ENCODE measurements at places on chromosomes 4 and X. TPM values are rescaled to one million over a fixed set of nuclear protein-coding genes. Genes with fewer than 3 reads are reported as not detected.

Gene AFAP1
- total RNA-seq, result 12.0 TPM

Gene SATL1
- total RNA-seq, result not detected

Gene DCAF12L2
- total RNA-seq, result not detected

Gene FAM241A
- total RNA-seq, result 4.4 TPM

Gene WWC2
- 7.9 TPM for total RNA-seq

Gene DMRTC1
- total RNA-seq, result not detected

Gene ARAP2
- total RNA-seq, result 62.4 TPM

Gene POU4F2
- total RNA-seq, result not detected

Gene SPIN2A
- total RNA-seq, result not detected

DNA sequence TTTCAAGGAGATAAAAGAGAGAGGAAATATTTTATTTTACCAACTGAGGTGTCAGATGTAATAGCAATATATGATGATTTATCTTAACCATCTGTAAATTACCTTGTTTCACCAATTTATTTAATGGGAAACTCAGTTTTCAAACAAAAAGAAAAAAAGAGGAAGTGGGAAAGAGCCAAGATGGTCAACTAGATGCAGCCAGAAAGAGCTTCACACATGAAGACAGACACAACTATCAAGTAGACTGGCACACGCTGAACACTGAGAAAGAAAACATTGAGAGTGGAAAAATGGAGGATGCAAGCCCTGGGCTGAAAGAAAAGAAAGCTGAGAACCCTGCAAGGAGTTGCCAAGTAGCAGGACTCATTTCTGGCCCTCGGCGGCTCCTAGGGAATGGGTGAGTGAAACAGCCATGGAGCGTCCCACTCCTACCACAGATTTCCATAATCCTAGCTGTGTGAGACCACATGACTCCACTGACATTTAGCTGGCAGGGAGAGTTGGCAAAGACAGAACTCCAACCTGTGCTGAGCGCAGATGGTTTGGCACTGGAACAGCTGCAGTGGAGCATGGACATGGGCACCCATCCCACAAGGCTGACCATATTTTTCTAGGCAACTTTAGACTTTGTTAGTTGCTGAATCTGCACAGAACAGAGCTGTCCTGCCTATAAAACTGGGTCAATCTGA, 409.3 kb downstream of the FAM47B start:
- no peak overlapping the region for H3K27ac ChIP-seq
- no peaks in the 10 kb centered on the region for H3K27me3 ChIP-seq
- DNase-seq, result no peak
- no peaks in the 10 kb centered on the region for H3K4me1 ChIP-seq
- no peaks in the 10 kb centered on the region for H3K36me3 ChIP-seq

DNA sequence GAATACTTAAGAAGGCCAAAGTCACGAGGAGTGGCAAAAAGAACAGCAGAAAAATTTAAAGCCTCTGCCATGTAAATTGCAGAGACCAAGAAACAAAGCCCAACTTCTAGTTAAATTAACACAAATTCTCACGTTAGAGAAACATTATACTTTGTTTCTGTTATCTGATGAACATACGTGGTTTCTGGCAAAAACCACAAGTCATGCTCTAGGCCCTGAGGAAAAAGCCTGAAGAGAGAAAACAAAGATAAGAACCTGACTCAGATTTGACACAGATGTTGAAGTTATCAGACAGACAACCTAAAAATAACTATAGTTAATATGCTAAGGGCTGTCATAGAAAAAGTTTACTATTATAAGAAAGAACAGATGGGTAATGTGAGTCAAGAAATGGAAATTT, 149.1 kb upstream of the PCDH10 start:
- H3K4me1 ChIP-seq, result no peaks in the 10 kb centered on the region
- H3K36me3 ChIP-seq, result no peaks in the 10 kb centered on the region
- no peak overlapping the region for H3K4me3 ChIP-seq
- no peak overlapping the region for H3K27ac ChIP-seq

GRCh38 chrX:40245488-40246071, 147.8 kb upstream of the BCOR start:
- DNase-seq, result no peak
- H3K36me3 ChIP-seq, result no peaks in the 10 kb centered on the region

DNA sequence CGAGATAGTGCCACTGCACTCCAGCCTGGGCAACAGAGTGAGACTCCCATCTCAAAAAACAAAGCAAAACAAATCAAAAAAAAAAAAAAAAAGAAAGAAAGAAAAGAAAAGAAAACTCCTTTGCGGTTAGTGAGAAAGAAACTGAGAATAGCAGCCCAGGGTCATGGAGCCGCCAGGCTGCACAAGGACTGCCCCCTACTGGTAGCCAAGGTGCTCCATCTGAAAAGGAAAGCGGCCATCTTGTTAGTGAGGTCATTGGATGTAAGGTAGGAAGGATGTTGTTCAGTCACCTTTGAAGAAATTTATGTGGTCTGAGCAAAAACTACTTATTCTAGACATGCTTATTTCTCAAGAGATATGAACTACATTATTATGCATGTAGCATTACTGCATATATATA, 660.6 kb upstream of the TENM3 start:
- no peak overlapping the region for H3K4me3 ChIP-seq
- H3K36me3 ChIP-seq, result no peaks in the 10 kb centered on the region
- H3K27ac ChIP-seq, result no peak overlapping the region
- DNase-seq, result no peak

- H3K4me1 ChIP-seq, result no peaks in the 10 kb centered on the region
- no peaks in the 10 kb centered on the region for H3K36me3 ChIP-seq
- H3K27me3 ChIP-seq, result no peaks in the 10 kb centered on the region
- DNase-seq, result no peak
These were observed 87.3 kb downstream of the GPR143 start for GRCh38 chrX:9678215-9678965.

DNA sequence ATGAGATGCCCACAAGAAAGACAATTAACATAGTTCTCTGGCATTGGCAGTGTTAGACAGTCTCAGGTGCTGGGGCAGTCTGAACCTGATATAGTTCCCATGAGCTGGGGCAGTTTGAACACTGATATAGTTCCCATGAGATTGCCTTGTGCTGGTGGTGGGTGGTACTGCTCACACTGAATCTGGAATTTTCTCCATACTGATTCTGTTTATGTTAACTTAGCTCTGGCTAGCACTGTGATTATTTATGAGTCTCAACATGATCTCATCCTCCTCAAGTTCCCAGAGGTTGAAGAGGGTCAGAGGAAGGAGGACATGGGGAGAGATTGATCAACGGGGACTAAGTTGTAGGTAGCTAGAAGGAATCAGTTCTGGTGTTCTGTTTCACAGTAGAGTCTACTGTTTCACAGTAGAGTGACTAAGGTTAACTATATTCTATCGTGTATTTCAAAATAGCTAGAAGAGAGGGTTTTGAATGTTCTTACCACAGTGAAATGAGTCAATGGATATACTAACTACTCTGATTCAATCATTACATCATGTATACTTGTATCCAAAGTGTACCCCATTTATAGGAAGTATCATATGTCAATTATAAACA, 379.9 kb downstream of the ADAM29 start:
- no peak for DNase-seq
- H3K27ac ChIP-seq, result no peak overlapping the region
- no peaks in the 10 kb centered on the region for H3K27me3 ChIP-seq
- no peak overlapping the region for H3K4me3 ChIP-seq

DNA sequence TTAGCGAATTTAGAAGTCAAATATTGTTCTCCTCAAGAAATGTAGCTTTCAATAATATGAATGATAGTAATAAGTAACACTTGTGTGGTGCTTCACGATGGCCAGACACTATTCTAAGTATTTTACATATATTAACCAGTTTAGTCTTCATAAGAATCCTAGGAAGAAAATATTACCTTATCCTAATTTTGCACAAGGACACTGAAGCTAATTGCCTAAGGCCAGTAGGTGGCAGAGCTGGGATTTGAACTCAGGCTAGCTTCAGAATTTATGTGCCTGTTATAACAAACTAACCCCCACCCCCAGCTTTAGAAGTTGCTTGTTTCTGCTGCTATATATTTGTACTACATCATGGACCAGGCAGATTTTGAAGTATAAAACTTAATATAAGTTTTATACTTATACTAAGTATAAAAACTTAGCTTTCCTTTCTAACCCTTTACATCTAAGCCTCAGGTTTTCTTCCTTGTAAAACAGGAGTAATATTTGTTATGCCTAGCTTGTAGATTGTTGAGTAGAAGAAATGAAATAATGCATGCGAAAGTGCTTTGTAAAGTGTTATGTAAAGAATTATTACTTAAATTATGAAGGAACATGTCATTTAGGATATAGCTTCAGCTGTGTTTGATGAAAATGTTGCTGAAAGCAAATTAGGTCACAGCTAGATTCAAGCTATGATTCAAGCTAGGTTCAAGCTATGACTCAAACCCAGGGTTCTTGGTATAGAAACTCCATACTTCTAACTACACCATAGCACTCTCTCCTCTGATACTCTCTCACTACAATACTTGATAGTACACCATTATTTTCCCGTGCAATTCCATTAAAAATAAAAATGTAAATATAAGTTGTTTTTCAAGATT, 4.2 kb upstream of the CDS1 start:
- no peak overlapping the region for H3K4me3 ChIP-seq
- H3K4me1 ChIP-seq, result peaks cover 5% of the 10 kb centered on the region
- no peak for DNase-seq
- no peak overlapping the region for H3K27ac ChIP-seq
- no peaks in the 10 kb centered on the region for H3K36me3 ChIP-seq

DNA sequence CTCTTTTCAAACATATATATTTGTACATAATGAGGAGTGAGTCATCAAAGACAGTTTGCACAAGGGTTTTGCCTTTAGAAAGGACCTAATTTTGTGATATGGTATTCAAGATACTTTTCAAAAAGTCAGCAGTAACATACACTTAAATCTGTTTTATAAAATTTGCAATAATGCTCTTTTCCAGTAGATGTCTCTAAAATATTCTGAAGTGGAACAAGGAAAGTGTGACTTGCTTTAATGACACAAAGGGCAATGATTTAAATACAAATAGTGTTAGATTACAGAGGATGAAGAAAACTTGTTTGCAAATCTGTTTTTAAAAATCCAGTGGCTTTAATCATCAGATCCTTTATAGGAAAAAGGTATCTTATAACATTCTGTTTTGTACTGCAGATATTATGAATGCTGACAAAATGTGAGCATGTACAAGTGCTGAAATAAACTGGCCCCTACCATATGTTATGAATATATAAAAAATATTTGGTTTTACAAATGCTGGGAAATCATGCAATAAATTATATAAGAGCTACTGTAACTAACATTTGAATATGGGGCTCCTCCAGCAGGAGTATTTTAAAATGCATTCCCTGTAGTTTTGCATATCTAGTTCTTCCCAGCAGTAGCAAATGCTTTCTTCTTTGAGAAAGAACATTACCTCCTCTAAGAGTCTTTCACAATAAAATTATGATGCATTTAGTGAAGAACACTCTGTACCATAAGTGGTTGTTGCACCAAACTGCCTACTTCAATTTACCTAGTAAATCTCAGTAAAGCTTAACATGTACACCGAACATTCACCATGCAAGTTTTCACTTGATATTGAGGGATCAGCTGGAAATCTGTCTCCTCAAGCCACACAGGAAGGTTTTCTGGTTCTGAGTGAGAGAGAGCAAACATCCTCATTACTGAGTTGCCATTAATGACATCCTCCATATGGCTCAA, 20.2 kb downstream of the MMRN1 start:
- H3K4me1 ChIP-seq, result no peaks in the 10 kb centered on the region
- no peak overlapping the region for H3K4me3 ChIP-seq
- H3K36me3 ChIP-seq, result no peaks in the 10 kb centered on the region
- H3K27ac ChIP-seq, result no peak overlapping the region
- no peaks in the 10 kb centered on the region for H3K27me3 ChIP-seq
- DNase-seq, result no peak

- peaks cover 8% of the 10 kb centered on the region for H3K4me1 ChIP-seq
- H3K27me3 ChIP-seq, result no peaks in the 10 kb centered on the region
- H3K27ac ChIP-seq, result peak overlapping the region; percentile 83
- H3K4me3 ChIP-seq, result no peak overlapping the region
- H3K36me3 ChIP-seq, result peaks cover 12% of the 10 kb centered on the region
- DNase-seq, result no peak
These were observed 38.4 kb downstream of the HTT start for GRCh38 chr4:3112609-3113469.

DNA sequence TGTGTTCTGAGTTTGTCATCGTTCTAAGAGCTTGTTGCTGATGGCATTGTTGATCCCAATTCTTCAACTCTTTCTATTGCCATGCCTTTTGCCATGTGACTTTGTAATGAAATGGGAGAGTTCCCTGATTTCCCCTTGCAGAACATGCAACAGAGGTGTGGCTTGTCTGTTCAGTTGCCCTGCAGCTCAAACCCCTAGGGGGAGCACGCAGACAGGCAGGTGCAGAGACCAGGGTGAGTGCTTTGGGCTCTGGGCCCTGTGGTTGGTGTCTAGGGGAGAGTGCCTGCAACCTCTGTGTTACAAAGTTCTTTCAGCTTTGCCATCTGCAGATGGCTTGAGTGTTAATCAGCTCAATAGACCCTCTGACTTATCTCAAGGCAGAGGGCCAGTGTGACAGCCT, 332.7 kb downstream of the MID1IP1 start:
- no peak overlapping the region for H3K27ac ChIP-seq
- H3K27me3 ChIP-seq, result no peaks in the 10 kb centered on the region
- no peak overlapping the region for H3K4me3 ChIP-seq
- H3K4me1 ChIP-seq, result no peaks in the 10 kb centered on the region
- no peak for DNase-seq
- no peaks in the 10 kb centered on the region for H3K36me3 ChIP-seq

DNA sequence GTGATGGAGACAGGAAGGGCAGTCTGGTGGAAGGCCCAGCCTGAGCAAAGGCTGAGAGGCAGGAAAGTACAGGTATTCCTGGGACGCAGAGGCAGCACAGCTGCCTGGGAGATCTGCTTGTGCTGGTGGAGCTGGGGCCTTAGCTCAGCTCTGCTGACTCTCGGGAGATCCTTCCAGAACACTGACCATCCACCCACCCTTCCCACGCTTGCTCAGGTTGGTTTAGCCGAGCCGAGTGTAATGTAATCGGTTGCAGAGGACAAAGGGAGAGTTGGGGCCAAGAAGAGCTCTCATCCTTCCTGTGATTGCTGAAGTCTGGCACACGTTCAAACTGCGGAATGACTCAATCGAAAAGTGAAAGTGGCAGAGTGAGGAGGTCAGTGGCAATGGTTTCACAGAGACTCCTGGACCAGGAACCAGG, 43.1 kb upstream of the GPR78 start:
- H3K36me3 ChIP-seq, result no peaks in the 10 kb centered on the region
- peak overlapping the region; percentile 13 for H3K27ac ChIP-seq
- DNase-seq, result no peak
- no peaks in the 10 kb centered on the region for H3K27me3 ChIP-seq
- H3K4me1 ChIP-seq, result peaks cover 54% of the 10 kb centered on the region
- no peak overlapping the region for H3K4me3 ChIP-seq

- no peak for DNase-seq
- no peak overlapping the region for H3K27ac ChIP-seq
- peaks cover 44% of the 10 kb centered on the region for H3K36me3 ChIP-seq
- H3K4me1 ChIP-seq, result no peaks in the 10 kb centered on the region
- H3K4me3 ChIP-seq, result no peak overlapping the region
These were observed 180.4 kb downstream of the AFAP1 start for GRCh38 chr4:7759216-7759615.

- no peaks in the 10 kb centered on the region for H3K27me3 ChIP-seq
- H3K27ac ChIP-seq, result no peak overlapping the region
- DNase-seq, result no peak
- H3K4me3 ChIP-seq, result no peak overlapping the region
- no peaks in the 10 kb centered on the region for H3K4me1 ChIP-seq
These were observed 43.5 kb upstream of the ZBTB33 start for GRCh38 chrX:120207009-120207605.

Data from esophagus squamous epithelium (tissue), 5 donors.